H7 (cell line): ENCODE measurements at places on chromosomes 7 and 10. TPM values are rescaled to one million over a fixed set of nuclear protein-coding genes. Genes with fewer than 3 reads are reported as not detected.
A peak's percentile ranks its signal among the peaks of the same experiment; 100 is the strongest.

Gene CALCR
- 1.4 and 4.0 TPM in 2 replicates for total RNA-seq

Gene CYP2C19
- total RNA-seq = 0.04 and 0.14 TPM in 2 replicates

DNA sequence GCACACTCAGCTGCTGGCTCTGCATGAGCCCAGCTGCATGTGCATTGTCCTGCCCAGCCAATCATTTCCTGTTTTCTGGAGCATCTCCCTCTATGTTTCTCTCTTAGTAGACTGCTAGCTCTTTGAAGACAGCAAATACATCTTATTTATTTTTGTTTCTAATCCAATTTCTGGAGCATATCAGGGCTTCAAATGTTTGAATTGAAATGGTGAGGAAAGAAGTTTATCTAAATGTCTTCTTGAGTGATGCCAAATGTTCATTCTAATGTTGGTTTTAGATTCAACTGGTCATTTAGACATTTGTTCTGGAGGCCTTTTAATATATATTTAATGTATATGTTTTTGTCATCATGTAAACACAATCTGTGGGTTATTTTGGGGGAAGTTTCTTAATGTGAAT lies 141.9 kb downstream of the DNAJB9 start:
- peak; percentile 5 for DNase-seq

DNA sequence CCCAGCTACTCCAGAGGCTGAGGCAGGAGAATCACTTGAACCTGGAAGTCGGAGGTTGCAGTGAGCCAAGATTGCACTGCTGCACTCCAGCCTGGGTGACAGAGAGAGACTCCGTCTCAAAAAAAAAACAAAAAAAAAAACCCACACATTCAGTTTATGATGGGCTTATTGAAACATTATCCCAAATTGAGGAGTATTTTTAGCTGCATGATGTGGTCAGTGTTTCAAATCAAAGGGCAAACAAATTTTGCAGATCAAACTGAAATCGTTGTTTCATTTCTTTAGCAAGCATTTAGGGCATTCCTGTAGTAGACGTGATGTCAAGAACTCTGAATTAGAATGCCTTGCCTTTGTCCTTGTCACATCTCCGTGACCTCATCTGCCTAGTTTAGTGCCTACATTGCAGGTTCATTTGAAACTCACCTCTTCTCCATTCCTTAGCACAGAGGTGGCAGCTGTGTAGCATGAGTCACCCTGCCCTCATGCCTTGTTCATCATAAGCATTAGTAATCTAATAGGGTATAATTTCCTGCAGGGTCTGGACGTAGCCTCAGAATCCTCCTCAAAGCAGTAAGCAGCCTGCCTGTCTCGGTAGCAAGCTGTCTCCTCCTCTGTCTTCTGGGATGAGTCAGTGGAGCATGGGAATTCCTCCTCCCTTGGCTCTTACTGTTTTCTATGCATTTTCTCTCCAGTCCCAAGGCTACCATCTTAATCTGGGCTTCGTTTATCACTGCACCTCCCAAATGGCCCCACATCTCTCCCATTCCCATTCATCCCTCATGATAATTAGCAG lies 73.8 kb downstream of the CUL1 start:
- DNase-seq = no peak

DNA sequence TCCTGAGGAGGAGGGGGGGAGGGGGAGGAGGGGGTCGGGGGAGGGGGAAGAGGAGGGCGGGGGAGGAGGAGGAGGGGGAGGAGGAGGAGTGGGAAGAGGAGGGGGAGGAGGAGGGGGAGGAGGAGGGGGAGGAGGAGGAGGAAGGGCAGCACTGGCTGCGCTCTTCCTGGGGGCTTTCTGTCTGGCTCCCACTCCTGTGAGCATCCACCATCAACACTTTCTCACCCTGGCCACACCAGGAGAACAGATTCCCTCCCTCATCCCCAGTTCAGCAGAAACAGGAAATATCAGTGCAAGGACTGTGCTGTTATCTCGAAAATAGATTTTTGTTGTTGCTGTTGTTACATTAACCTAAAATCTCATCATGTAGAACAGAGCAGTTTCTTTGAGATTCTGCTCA lies 530.5 kb downstream of the ACTR3B start:
- no peak for DNase-seq
